ENCODE measurements at places on chromosomes 5 and 9.

DNA sequence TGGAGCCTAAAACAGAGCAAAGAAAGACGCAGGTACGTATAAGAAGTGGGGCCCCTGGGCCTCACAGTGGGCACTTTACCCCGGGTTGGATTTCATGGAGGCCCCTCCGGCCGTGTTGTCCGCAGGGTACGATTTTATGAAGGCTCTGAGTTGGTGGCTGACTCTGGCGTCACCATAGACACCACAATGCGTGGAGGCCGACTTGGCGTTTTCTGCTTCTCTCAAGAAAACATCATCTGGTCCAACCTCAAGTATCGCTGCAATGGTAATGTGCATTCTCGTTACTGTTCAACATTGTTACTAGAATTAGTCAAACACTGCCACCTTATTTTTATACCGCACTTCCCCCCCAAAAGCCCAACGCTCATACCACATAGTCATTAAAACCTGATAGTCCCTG lies 47.1 kb downstream of the THBS4 start:
- DNase-seq, result no peak

- no peak for DNase-seq
These were observed 213.9 kb downstream of the TMEM167A start for GRCh38 chr5:82863266-82863665.

DNA sequence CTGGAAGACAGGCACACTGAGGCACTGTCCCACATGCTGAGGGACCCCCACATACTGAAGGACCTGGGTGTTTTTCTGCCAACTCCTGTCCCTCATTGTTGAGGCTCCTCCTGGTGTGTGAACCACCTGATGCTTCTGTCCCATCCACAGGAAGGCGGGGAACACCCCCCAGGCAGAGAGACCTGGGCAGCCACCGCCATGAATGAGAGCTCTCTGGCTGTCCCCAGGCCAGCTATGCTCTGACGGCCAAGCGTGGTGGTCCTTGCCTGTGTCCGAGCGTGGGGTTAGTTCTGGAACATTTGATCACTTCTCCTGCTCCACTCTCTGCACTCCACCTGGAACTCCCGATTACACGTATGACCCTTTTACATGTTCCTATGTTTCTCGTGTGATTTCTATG lies 11.9 kb upstream of the LRRC14B start:
- DNase-seq, result no peak

DNA sequence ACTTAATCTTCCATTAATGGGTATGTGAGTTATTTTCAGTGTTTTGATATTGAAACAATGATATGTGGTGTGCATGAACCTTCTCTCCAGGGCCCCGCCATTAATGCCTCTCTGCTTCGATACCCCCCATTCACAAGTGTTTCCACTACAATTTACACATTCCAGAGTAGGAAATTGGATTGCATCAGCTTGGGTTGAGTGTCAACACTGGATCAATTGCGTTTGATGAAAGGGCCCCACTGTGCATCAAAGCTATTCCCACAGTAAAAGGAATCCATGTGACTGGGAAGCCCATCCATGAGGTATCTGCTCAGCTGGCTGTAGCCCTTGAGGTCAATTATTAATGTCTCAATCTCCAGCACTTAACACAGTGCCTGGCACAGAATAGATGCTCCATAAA lies 17.8 kb upstream of the LVRN start:
- no peak for DNase-seq

- DNase-seq, result peak; percentile 58
These were observed 47.0 kb upstream of the TGFBR1 start for GRCh38 chr9:99057665-99058625.
